Stimulated activated CD4-positive, alpha-beta T cell treated with anti-CD3 and anti-CD28 coated beads, Interleukin-12 subunit alpha, Interleukin-12 subunit beta, amount 100 ng/mL, for 48 hours (primary cell): ENCODE measurements at places on chromosomes 4 and X.

- no peak for DNase-seq
Measured at GRCh38 chr4:173171987-173172386, 3.4 kb downstream of the GALNT7 start.

DNA sequence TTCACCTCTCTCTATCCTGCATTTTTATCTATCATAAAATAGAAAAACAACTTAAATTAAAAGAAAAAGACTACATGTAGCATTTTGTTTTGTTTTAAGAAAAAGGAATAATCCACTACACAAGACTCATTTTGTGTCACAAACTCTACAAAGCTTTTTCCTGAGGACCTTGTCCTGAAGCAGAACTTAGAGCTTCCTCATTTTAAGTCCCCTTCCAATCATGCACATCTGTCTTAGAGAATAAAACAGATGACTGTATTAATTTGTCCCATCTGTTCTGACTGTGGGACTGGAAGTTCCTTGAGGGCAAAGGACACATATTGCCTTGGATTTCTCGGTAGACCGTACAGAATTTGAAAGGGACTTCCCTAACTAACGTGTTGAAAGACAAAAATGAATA is 218.5 kb downstream of the COL25A1 start:
- no peak for DNase-seq

DNA sequence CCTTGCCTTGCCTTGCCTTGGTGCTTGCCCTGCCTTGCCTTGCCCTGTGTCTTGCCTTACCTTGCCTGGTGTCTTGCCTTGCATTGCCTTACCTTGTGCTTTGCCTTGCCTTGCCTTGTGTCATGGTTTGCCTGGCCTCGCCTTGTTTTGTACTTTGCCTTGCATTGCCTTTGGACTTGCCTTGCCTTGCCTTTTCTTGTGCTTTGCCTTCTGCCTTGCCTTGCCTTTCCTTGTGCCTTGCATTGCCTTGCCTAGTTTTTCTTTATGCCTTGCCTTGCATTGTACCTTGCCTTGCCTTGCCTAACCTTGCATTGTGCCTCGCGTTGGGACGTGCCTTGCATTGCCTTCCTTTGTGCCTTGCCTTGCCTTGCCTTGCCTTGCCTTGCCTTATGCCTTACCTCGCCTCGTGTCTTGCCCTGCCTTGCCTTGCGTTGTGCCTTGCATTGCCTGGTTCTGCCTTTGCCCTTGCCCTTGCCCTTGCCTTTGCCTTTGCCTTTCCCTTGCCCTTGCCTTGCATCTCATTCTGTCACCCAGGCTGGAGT is 82.8 kb downstream of the TAB3 start:
- DNase-seq, result no peak

- DNase-seq, result no peak
Measured at GRCh38 chr4:11368701-11369115, 60.0 kb downstream of the HS3ST1 start.

- DNase-seq, result no peak
Measured at GRCh38 chr4:148787831-148788477, 345.7 kb upstream of the NR3C2 start.

GRCh38 chr4:23113104-23113503 is 420.4 kb downstream of the GBA3 start:
- DNase-seq, result no peak

DNA sequence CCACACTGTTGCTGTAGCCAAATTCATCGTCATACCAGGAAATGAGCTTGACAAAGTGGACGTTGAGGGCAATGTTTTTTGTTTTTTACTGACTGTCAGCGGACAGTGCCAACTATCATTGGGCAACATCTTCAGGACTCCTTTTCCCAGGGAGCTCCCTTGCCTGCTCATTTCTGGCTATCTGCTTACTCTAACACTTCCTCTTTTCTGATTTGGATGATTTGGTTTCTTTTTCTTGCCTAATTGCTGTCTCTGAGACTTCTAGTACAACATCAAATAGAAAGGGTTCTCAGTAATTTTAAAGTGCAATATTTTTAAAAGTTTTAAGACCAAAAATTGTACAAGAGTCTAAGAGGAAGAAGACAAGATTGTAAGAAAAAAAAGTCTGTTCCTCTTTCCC is 92.0 kb upstream of the KLHL4 start:
- no peak for DNase-seq

DNA sequence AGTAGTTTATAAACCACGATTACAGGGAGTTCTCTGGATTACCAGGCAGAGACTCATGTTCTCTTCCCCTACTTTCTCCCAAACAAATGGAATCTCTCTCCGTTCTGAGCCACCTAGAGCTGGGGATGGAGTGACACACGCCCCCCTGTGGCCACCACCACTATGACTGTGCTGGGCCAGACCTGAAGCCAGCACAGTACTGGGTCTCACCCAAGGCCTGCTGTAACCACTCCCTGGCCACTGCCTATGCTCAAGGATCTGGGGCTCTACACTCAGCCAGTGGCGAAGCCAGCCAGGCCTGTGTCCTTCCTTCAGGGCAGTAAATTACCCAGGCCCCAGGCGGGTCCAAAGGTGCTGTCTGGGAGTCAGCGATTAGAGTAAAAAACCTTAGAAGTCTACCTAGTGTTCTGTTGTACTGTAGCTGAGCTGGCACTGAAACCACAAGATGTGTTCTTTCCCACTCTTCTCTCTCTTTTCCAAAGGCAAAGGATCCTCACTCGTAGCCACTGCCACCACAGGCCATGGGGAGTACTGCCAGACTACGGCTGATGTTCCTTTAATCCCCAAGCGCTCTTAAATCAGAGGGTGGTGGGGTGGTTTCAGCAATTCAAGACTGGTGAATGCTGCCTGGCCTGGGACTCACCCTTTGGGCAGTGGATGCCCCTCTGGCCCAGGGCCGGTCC is 412.2 kb upstream of the ARX start:
- no peak for DNase-seq

- no peak for DNase-seq
Measured at GRCh38 chrX:133653358-133653757, 238.1 kb upstream of the GPC4 start.

GRCh38 chr4:108030332-108030731 is 40.6 kb downstream of the HADH start:
- peak; percentile 44 for DNase-seq

- no peak for DNase-seq
Measured at GRCh38 chrX:152926923-152927322, 29.1 kb downstream of the ZNF185 start.

- DNase-seq, result no peak
Measured at GRCh38 chr4:188459381-188459780, 320.1 kb downstream of the TRIML1 start.

GRCh38 chrX:1727531-1728027 is 112.7 kb downstream of the ASMT start:
- no peak for DNase-seq

DNA sequence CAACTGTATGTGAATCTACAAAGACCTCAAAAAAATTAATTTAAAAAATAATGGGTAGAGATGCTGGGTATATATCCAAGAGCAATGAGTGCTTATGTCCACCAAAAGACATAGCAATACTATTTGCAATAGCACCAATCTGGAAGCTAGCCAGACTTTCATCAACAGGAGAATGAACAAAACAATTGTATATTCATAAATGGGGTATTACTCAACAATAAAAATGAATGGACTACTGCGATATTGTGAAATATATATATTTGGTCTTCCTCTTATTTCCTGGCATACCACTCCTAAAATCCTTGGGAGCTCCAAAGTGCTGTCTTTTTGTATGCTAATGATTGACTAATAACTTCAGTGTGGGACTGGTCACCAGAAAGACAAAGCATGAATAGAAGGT is 77.5 kb downstream of the MSN start:
- DNase-seq, result no peak

GRCh38 chrX:133215747-133216146 is 2.4 kb downstream of the TFDP3 start:
- no peak for DNase-seq

DNA sequence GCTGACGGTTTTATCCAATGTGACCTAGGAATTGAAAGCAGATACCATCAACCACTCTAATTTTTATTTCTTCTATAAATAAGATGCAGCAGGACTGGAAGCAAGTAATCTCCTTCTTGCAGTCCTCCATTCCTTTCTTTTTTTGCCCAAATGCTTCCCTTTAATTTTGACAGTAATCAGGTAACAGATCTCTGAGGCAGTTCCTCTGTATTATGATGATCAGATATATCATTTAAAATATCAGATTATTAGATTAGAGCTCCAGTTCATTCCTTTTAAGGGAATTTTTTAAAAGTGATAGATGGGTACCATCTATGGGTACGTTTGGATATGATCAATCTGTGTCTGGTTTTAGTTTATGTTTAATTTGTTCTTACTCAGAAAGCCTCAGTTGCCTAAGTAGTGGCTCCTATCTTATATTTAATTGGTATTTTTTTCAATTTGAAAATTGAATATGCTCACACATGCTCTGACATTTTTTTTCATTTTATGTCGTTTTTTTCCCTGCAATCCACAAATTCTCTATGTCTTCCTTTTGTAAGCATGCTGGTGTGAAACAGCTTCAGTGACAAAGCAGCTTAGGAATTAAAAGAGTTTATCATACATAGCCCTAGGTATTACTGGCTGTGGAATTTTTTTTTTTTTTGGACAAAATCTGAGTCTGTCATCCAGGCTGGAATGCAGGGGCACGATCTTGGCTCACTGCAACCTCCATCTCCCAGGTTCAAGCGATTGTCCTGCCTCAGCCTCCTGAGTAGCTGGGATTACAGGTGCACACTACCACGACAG is 73.7 kb upstream of the ANK2 start:
- DNase-seq, result no peak

DNA sequence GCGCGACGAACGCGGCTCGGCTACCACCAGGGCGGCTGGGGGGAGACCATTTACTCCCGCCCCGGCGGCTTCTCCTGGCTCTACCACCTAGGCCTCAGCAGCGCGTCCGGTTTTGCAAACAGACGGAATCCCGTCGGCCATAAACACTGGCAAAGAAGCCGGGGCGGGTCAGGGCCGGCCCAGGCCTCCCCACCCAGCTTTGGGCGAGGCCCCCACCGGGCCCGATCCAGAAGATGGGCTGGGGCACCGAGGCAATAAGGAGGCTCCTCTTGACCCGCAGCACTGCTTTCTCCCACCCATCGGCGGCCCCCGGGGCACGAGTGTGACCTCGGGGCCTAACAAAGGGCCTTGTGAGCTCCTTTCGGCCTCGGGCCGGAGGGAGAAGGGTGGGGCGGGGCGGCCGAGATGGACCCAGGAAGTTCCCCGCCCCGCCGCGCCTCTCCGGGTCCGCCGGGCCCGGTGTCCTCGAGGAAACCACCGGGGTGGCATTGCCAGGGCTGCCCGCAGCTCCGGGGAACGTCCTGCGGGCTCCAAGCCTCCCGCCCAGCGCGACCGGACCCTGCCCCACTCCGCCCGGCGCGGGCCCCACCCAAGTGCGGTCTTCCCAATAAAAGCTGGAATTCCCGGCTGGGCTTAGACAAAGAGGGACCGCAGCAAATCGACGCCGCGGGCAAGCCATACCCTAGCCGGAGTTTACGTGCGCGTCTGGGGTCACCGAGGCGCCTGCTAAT is 5.9 kb downstream of the BCOR start:
- no peak for DNase-seq
